ENCODE measurements at places on chromosomes 12 and 14.

GRCh38 chr14:65170768-65171507 is 68.6 kb upstream of the MAX start:
- peak; percentile 26 for DNase-seq

DNA sequence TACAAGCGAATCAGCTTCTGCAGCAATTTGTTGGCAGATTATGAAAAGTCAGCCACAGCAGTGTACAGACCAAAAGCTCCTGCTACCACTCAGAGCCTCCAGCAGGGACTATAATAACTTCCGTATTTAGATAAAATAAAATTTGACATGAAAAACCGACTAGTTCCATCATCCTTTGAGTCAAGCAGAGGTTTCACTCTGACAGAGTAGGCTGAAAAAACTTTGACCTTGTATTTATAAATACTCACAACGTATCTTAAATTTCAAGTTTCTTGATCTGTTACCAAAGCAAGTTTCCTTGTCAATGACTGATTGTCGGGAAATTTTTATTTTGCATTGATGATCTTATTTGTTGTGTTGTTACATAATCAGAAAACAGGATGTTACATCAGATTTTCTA is 283.4 kb downstream of the DAD1 start:
- DNase-seq = no peak

GRCh38 chr14:89810101-89810500 is 144.4 kb downstream of the EFCAB11 start:
- no peak for DNase-seq

- no peak for DNase-seq
These were observed 299.7 kb upstream of the FBXO33 start for GRCh38 chr14:39731912-39732311.

DNA sequence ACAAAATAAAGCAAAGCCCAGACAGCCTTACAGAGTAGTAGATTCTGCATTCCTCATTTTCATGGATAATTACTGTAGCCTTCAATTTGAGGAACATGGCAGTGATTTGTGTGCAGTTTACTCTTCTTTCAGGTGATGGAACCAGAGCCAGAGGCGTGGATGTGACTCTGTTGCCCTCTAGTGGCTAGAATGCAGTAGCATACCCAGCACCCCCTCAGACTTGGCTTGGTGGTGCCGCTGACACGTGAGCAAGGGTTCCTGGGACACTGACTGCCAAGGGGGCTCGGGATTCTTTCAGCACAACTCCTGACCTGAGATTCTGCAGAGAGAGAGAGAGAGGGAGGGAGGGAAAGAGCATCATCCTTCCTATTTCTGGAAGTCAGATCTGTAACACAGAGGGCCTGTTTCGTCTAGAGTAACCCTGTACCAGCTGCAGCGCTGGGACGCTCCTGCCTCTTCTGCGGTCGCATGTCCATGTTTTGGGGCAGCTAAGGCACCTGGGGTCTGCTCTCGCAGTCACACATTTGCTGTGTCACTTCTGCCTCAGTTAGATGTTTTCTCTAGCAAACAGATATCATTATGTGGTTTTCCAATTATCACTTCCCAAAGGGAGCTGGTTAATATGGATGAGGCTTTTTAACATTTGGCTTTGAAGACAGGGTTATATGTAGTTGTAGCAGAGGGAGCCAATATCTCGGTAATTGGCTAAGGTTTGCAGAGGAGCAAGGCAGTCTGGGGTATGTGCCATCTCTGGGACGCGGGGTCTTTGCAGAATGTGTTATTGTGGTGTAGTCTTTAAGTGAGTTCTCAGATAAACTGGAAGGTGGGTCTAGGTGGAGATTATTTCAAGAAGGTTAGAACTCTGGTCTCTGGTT is 428.1 kb downstream of the NRXN3 start:
- peak; percentile 15 for DNase-seq

GRCh38 chr12:6899837-6900519 is 4.6 kb upstream of the LRRC23 start:
- no peak for DNase-seq

DNA sequence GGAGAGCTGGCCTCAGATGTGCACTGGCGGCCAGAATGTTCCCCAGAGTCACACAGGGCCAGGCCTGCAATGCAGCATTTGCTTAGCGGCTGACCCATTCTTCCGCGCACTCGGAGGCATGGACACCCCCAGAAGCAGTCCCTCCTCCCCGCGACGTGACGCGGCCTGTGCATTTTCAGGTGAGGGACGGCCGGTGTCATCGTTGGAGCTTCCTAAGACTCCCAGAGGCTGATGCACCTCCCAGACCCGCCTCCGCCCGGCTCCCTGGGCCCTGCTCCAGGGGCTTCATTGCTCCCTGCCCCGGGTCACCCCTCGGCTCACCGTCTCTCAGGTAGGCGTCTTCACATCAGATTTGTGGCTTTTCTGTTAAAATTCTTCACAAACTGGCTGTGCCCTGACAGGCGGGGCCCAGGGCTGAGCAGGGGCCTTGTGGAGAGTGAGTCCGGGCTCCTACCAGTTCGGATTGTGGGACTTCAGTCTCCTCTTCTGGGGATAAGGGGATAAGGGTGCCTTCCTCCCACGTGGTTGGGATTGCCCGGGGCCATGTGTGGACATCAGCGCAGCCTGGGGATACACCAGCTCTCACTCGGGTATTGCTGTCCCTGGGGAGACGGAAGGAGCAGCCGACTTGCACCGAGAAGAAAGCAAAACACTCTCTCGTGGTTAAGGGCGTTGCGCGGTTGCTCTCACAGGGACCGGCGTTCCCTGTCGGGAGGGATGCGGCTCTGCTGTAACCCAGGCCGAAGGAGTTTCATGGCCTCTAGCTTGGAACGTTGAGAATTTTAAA is 249.1 kb downstream of the ADGRD1 start:
- DNase-seq = no peak

- no peak for DNase-seq
These were observed 166.6 kb upstream of the RPL10L start for GRCh38 chr14:46818147-46818546.

GRCh38 chr12:70427611-70428010 is 61.5 kb downstream of the KCNMB4 start:
- no peak for DNase-seq

- no peak for DNase-seq
These were observed 30.3 kb downstream of the SSH1 start for GRCh38 chr12:108826807-108827721.

DNA sequence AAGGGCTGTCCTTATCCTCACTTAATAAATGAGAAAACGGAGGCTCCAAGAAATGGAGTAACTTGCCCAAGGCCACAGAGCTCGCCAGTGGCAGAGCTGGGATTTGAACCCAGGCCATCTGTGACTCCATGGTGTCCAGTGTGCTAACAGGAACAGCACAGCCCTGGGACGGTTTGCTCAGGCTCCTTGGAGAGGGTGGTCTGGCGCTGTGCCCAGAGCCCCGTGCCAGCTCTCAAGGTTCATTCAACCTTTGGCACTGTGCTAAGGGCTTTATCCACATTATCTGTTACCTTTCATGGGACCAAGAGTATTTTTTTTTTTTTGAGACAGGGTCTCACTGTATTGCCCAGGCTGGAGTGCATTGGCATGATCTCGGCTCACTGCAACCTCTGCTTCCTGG is 8.1 kb downstream of the DAO start:
- no peak for DNase-seq

DNA sequence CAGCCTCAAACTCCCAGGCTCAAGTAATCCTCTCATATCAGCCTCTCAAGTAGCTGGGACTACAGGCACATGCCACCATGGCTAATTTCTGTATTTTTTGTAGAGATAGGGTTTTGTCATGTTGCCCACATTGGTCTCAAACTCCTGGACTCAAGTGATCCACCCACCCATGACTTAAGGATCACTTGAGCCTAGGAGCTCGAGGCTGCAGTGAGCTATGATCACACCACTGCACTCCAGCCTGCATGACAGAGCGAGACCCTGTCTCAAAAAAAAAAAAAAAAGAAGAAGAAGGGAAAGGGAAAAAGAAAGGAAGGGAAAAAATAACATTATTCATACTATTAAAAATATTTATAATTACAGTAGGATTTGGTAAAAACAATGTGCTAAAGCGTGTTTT is 19.2 kb downstream of the EPS8 start:
- no peak for DNase-seq

GRCh38 chr14:99654235-99654985 is 9.5 kb downstream of the HHIPL1 start:
- DNase-seq = peak; percentile 66

- DNase-seq = no peak
These were observed 592.2 kb downstream of the ETNK1 start for GRCh38 chr12:23217158-23217557.

DNA sequence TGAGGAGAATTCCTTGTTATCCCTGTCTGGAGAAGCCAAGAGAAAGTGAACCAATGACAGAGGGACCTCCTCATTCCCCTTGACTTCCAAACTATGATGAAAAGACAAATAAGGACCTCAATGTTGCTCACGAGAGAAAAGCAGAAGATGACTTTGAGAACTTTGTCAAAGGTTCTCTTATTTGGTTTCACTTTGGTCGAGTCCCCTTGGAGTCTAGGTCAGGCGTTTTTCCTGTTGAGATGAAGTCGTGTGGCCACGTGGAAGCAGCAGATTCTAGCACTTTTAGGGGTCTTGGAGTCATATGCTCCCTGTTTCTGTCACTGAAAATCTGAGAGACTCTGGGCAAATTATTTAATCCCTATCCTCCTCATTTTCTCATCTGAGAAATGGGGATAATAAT is 33.8 kb upstream of the COL2A1 start:
- no peak for DNase-seq

- DNase-seq = no peak
These were observed 16.0 kb upstream of the ACTR6 start for GRCh38 chr12:100184549-100185145.

GRCh38 chr12:8455727-8456360 is at the start of gene CLEC6A:
TSS of gene CLEC6A (plus strand) at chr12:8455962. CDS start at chr12:8456112, 150 bp downstream.
- no peak for DNase-seq

DNA sequence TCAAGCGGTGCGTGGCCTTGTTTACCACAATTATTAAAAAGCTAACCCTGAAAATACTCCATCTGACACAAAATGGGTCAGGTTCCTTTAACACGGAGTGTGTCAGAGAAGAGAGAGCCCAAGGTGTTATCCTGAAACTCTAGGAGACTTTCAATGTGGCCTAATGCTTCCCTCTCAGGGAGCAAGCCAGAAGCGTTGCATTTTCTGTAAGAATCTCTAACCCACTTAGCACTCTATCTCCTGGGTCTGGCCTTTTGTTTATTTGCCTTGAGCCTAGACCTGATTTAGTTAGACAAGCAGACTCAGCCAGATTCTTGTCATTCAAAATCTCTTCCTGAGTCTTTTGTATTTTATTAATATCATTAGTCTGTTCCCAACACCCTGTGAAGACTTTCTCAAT is 184.0 kb upstream of the SYT1 start:
- DNase-seq = no peak

DNA sequence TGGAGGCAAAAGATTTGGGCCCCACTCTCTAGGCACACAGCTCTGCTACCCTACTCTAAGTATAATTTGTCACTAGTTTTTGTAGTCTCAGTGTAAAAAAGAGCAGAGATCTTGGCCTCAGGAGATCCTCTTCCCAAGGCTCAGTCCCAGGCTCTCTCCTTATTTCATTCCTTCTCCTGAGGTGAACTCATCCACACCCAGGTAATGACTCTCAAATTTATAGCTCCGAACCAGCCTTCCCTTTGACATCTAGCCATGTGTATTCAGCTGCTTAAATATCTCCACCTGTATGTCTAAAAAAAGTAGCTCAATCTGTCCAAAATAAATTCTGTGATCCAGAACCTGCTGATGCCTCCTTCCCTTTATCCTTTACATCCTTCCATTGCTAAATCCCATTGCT is 173.5 kb upstream of the HIF1A start:
- no peak for DNase-seq

DNA sequence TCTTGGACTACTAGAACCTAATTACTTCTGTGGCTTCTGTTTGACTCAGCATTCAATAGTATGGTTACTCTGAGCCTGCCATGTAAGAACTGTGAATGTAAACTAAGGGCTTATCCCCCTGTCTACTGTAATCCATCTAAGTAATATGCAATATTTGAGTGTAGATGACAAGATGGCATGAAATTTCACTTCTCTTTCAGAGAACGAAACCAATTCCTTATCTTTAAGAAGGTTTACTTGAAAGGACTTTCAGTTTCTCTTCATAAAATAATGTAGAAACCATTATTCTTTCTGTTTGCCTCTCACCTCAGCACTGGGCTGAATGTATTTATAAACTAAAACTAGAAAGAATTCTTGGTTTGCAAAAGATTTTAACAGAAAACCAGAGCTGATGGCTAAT is 60.4 kb upstream of the ARID2 start:
- no peak for DNase-seq

DNA sequence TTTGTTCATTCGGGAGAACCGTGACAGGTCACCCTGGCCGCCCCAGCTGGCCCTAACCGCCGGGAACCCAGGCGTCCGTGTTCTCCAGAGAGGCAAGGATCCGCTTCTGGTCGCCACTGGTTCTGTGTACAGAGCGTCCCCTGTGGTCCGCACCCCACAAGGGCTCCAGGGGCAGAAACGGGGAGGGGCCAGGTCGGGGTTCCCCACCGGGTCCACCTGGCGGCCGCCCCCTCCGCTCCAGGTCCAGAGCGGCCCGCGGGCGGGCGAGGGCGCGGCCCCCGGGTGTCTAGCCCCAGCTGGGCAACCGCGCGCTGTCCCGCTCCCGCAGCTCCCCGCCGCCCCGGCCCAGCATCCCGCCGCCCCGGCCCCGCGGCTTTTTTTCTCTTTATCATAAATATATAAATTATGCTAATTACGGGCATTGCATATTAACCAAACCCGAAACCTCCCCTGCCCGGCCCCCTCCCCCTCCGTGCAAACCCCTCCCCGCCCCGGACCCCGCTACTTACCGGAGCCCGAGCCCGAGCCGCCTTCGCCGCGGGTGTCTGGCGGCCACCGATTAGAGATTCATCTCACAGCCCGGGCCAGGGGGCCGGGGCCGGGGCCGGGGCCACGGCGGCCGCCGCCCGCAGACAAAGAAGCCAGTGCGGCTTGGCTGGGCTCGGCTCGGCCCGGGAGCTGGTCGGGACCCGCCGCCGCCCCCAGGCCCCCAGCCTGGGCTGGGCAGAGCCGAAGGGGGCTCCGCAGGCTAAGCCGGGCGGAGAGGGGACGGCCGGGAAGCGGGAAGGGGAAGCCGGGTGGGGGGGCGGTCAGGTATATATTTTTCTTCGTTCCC is 512 bp downstream of the POU6F1 start:
- peak; percentile 32 for DNase-seq

- DNase-seq = no peak
These were observed 7.1 kb downstream of the OSBPL8 start for GRCh38 chr12:76552343-76552938.

- DNase-seq = no peak
These were observed 21.0 kb downstream of the HPD start for GRCh38 chr12:121837680-121838079.

DNA sequence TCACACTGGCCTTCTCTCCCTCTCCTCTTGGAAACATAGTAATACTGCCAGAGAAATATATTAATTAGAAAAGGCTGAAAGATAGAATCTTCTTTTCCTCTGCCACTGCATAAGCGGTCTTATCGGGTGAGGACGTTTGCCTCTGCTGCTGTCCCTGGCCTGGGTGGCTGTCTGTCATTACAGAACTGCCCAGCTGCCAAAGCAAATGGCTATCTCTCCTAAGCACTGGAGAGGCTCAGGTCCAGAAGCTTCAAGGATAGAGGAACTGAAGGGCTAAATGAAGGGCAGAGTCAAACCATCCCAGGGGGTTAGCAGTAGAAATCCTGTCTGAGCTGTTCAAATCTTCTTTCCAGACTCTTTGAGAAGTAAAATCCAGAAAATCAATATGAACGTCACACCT is 198.6 kb upstream of the CAND1 start:
- DNase-seq = no peak

Measured in hindlimb muscle (tissue), 1 donor.